Stimulated activated CD4-positive, alpha-beta T cell treated with anti-CD3 and anti-CD28 coated beads, Interleukin-1b, Interleukin-23, amount 100 ng/mL, for 24 hours (primary cell): ENCODE measurements at places on chromosomes 4 and X.

- DNase-seq = no peak
Measured at GRCh38 chr4:142355421-142355930, 490.6 kb downstream of the INPP4B start.

- DNase-seq = no peak
Measured at GRCh38 chrX:16999275-16999674, 52.8 kb downstream of the REPS2 start.

- no peak for DNase-seq
Measured at GRCh38 chrX:124862301-124862700, 457.4 kb upstream of the TEX13C start.

- DNase-seq = no peak
Measured at GRCh38 chrX:138710866-138711341, 613 bp downstream of the FGF13 start.

DNA sequence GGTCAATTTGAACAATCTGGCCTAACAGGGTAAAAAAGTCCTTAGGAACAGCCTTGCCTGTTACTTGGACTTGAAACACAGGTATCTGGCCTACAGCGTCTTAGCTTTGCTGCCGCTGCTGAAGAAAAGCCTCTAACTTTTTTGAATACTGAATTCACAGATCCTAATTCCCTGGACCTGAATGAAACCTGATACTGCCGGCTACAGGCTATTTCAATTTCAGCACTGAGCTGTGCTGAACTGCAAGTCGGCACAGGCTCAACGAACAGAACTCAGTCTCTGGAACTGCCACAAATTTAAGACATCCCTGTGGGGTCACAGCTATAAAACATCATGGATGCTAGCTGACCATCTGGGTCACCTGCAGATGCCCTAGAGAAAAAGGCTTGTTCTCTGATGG is 7.2 kb downstream of the NR0B1 start:
- no peak for DNase-seq

- no peak for DNase-seq
Measured at GRCh38 chrX:6446582-6446981, 88.3 kb downstream of the VCX3A start.

- DNase-seq = no peak
Measured at GRCh38 chrX:25015486-25016360, at the start of gene ARX. Gene ARX, minus strand, starts transcription at chrX:25015965. Its CDS starts 228 bp downstream, at chrX:25015737.

- no peak for DNase-seq
Measured at GRCh38 chr4:23348789-23349498, 540.9 kb downstream of the PPARGC1A start.

DNA sequence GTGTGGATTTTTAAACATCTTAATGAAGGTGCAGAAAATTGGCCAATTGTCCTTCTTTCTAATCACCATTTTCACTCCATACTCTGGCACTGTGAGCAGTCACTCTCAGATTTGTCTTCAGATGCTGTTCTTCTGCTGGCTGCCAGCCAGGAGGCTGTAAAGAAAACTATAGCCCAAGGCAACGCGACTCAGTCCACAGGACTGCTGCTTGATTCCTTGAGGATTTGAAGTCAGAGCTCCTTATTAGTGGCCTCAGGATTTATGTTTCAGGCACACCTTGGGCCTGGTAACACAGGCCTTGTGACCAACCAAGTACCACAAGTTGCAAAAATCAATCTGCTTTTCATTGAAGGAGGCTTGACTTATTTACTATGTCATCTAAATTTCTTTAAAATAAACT is 342.6 kb downstream of the GPM6A start:
- no peak for DNase-seq

GRCh38 chrX:20521222-20521621 is 254.5 kb upstream of the RPS6KA3 start:
- DNase-seq = no peak

- no peak for DNase-seq
Measured at GRCh38 chr4:62232814-62233213, 1032.7 kb downstream of the ADGRL3 start.

DNA sequence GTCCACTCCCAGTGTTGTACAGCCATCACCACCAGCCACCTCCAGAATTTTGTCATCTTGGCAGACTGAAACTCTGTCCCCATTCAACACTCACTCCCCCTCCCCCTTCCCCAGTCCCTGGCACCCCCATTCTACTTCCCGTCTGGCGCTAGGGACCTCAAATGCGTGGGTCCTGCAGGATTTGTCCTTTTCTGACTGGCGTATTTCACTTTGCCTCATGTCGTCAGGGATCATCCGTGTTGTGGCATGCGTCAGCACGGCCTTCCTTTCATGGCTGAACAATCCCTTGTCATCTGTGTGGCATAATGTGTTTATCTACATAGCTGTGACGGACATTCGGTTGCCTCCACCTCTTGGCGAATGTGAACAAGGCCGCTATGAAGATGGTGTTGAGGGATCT is 5.5 kb downstream of the TADA2B start:
- no peak for DNase-seq

- DNase-seq = no peak
Measured at GRCh38 chr4:143178923-143179322, 5.8 kb upstream of the USP38 start.

- DNase-seq = no peak
Measured at GRCh38 chrX:116292183-116292582, 121.6 kb downstream of the AGTR2 start.

- no peak for DNase-seq
Measured at GRCh38 chr4:39166669-39167068, 15.7 kb upstream of the WDR19 start.

- no peak for DNase-seq
Measured at GRCh38 chr4:184957446-184958115, 60.7 kb upstream of the HELT start.

DNA sequence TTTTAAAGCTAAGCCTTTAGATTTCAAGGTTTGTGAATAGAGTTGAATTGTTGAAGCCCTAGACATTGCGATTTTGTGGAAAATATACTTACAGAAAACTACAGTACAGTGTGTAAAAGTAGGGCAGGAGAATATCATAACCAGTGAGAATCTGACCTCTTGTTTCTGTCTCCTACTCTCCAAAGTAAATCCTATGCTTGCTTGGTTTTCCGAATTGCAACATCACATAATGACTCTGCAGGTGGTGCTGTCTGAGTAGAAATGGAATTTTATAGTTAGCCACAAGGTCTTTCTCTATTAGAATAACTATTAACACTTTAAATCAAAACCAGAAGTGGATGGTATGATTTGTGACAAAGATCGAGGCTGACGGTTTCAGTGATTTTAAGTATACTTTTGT is 505.6 kb downstream of the RAPGEF2 start:
- DNase-seq = no peak

DNA sequence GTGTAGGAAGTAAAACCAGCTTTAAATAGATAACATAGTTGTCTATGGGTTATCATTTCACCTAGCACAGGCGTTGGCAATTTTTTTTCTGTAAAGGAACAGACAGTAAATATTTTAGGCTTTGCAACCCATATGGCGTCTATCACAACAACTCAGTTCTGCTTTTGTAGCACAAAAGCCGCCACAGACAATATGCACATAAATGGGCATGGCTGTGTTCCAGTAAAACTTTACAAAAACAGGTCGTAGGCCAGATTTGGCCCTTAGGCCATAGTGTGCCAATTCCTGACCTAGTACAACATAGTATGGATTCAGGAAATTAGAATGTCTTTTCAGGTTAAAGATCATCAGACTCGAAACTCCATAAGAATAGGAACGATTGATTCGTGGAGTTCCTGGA is 265.3 kb upstream of the GK2 start:
- no peak for DNase-seq

GRCh38 chrX:83278988-83279387 is 229.1 kb upstream of the POU3F4 start:
- DNase-seq = no peak

- DNase-seq = no peak
Measured at GRCh38 chr4:121255986-121256750, 92.0 kb upstream of the TNIP3 start.

- DNase-seq = no peak
Measured at GRCh38 chrX:5876984-5877596, 351.6 kb downstream of the NLGN4X start.

GRCh38 chr4:75429208-75429607 is 85.0 kb downstream of the RCHY1 start:
- no peak for DNase-seq

DNA sequence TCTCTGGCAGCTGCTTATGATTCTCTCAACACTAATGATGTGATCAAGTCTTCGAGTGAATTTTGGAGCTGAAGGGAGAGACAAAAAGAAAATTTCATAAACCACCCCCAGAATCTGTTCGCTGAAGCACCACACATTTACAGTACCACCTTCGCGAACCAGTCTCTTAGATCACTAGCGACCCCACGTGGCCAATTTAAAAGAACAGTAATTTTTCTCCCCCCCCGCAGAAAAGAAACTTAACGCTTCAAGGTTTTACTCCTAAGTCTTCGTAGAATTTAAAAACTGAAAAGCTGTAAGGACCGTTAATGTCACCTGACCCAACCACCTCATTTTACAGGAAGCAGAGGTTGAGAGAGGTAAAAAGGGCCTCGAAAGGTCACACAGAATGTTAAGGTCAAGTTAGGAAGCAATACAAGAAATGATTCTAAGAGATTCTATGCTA is 187.5 kb downstream of the QDPR start:
- DNase-seq = peak; percentile 26

GRCh38 chr4:5018096-5018495 is 1.2 kb downstream of the CYTL1 start:
- DNase-seq = no peak

DNA sequence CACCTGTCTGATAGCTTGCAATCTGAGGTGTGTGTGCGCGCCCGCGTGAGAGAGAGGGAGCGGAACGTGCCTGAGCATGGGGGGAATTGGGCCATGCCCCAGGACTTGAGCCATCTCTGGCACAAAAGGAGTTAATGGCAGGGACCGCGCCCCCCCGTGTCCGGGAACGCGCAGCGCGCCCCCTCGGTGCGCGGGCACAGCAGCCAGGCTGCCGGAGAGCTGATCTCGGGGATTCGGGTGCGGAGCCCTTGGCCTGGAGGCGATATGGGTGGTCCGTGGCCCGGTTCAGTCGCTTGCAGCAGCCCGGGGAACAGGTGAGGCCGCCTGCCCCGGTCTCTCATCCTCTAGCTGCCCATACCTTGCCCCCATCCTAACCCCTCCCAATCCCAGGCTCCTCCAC is at the start of gene NLGN3:
Gene NLGN3, plus strand, starts transcription at position 191 of the 400 bp plus-strand sequence. CDS start 2,909 bp downstream, outside the sequence.
- no peak for DNase-seq

DNA sequence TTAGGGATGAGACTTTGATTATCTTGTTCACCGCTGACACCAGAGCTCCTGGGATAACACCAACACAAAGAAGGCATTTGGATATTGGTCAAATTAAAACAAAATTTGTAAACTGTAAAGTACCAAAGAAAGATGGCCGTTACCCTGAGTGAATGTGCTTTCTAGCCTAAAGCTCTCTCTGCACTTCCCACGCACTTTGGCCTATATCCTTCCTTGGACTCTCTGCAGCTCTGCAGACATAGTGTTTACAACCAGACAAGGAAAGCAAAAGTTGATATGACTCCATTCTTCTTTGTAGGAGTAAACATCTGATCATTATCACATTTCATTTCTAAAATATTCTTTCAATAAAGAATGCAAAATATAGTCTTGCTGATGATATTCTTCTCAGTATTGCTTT is 44.8 kb upstream of the PITX2 start:
- no peak for DNase-seq

DNA sequence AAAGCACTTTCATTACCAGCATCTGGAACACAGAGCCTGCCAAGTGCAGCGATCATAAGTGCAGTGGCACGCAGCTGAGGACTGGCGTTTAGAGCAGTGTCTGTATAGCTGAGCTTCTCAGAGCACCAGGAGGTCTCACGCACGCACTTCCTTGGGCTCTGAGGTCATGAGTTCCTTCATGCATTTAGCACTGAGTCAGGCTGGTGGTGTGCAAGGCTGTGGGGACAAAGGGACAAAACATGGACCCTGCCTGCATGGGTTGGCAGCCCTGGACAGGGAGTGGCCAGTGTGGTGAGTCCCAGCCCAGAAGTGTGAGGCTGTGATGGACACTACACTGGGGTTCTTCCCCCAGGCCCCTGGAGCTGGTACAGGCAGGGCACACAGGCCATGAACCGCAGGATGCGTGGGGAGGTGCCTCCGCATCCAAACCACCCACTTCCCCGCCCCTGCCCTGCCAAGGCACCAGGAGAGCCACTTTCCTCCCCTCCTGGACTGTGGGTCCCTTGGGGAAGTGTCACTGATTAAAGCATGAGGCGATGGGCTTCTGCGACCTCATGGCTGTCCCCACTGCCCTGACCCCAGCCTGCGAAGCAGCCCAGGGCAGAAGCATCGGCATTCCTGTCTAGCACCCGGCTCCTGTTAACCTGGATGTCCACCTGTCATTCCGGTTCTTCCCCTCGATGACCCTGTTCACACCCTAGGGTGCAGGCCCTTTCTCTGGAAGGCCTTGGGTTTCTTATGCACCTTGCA is 37.2 kb upstream of the GPR78 start:
- no peak for DNase-seq

GRCh38 chrX:120477453-120477852 is 8.4 kb upstream of the LAMP2 start:
- no peak for DNase-seq
